ENCODE measurements at places on chromosomes 6 and 20.

- DNase-seq, result no peak
Measured at GRCh38 chr6:10554826-10555225, 33.7 kb downstream of the GCNT2 start.

DNA sequence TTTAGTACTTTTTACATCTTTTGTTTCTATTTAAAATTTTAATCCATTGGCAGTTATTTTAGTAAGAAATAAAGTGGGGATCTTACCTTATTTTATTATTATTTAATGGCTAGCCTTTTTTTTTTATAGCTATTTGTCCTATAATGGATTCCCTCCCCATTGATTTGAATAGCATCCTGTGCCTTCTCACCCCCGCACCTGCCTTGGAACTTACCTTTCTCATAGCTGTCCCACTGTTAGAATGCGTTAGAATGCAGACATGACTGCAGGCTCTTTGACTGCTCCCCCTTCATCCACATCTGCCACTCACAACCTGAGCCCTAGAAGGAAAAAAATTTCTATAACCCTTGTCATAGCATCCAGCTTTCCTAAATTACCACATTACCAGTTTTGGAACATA lies 9.1 kb downstream of the PKIB start:
- DNase-seq, result no peak

DNA sequence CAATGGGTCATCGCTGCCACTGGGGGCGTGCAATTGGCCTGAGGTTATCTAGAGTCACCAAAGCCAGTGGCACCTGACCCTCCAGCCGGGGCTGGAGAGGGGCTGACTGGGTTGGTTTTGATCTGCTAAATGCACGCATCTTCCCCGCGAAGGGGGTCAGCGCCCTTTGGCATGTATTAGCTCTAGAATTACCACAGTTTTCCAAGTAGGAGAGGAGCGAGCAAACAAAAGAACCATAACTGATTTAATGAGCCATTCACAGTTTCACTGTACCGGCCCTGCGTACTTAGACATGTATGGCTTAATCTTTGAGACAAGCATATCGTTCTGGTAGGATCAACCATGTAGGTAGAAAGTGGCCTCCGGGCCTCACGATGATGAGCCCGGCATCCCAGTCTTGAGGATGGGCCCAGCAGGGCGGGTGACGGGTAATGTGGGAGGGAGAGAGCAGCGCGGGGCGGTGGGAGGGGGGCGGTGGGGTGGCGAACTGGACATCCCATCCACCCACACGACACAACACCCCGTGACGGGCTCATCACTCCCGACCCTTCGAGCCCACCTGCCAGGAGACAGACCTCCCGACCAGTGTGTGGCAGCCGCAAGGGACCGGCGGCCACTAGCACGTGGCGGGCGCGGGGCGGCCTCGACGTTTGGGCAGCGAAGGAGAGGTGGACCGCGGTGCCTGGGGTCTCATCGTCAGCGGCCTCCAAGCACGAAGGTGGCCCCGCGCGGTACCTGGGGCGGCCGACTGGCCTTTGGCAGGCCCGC lies 1957.5 kb upstream of the DEFB115 start:
- DNase-seq, result no peak

DNA sequence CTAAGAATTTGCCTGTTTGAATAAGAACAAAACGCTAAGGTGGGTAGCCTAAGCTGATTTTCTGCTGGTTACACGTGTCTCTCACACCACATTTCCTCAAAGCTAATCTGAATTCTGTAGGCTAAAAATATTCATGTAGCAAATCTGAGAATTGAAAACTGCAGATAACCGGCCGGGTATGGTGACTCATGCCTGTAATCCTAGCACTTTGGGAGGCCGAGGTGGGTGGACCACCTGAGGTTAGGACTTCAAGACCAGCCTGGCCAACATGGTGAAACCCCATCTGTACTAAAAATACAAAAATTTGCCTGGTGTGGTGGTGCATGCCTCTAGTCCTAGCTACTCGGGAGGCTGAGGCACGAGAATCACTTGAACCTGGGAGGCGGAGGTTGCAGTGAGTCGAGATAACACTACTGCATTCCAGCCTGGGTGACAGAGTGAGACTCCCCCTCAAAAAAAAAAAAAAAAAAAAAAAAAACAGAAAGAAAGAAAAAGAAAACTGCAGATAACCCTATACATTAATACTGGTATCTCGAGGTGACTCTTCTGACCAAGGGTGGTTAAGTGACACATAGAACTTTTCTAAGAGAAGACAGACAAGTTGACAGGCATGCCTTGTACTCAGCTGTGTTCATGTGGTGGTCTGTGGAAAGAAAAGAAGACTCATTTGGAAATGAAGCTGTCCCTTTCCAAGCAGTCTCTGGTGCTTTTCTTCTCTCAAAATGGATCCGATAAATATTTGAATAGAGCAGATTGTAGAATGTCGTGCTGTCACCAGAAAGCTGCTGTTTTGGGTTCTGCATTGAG lies 24.7 kb upstream of the ASXL1 start:
- no peak for DNase-seq

DNA sequence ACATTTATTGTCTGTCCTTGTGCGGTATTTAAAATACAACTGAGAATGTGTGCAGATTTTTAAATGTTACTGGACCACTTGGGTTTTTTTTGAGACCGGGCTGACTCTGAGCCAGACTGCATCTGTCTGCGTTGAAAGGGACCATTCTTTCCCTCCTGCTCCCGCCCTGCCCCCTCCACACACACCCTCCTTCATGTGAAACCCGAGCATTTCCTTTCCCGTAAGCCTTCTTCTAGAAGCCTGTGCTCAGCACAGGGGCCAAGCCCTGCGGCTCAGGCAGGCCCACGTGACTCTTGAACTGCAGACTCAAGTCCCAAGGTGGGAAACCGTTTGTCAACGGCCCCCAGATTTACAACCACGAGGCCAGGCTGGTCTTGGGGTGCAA lies 82.7 kb upstream of the FOXC1 start:
- DNase-seq, result no peak

DNA sequence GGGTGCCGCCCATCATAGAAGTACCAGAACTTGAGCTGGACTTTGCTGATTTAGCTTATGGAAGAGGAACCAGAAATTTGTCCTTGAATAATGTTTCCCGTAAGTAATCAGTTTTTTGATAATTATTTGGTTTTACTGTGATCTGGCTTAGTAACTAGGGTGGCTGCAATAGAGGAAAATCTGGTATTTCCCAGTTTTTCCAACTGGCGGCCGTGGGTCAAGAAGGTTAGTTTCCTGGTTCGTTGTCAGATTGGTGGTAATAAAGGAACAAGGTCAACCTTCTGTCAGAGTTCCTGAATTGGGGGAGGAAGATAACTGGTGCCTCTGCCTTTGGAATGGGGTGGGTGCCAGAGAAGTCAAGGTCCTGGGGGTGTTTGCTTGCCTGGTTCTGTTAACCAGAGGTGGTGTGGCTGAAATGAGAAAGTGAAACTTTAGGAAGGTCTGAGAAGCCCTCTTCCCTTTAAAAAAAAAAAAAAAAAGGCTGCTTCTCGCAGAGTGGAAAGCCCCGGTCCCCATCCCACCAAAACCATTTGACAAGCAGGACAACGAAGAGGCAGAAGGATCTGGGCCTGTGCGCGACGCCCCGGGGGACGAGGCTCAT lies at the start of gene CALHM6:
TSS of gene CALHM6 (plus strand) at position 45 of the 601 bp plus-strand sequence. CDS start at position 600, 555 bp downstream.
- no peak for DNase-seq

DNA sequence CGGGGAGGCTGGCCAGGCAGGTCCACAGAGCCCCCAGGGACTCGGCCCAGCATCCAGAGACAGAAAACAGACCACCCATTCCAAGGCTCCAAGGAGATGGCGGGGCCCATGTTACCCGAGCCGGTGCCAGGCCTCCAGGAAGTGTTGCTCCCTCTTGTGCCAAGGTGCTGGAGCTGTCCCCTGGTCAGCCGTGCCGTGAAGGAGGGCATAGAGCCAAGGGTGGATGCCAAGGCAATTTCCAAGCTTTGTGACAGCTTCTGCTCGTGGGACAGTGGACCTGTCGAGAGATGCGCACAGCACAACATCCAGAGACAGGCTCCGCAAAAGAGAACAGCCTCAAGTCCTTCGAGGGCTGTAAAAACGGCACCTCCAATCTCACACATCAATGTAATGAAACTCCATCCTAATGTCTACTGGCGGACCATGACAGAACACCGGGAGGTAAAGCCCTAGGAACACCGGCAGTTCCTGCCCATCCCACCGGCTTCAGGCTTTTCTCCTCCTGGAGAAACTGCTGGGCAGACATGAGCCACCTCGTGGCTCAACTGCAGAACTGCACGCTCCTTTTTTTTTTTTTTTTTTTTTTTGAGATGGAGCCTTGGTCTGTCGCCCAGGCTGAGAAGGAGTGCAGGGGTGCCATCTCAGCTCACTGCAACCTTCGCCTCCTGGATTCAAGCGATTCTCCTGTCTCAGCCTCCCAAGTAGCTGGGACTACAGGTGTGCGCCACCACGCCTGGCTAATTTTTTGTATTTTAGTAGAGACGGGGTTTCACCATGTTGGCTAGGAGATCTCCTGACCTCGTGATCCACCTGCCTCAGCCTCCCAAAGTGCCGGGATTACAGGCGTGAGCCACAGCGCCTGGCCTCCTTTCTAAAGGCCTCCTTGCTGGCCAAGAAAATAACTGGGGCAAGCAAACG lies 30.9 kb upstream of the AVP start:
- no peak for DNase-seq

DNA sequence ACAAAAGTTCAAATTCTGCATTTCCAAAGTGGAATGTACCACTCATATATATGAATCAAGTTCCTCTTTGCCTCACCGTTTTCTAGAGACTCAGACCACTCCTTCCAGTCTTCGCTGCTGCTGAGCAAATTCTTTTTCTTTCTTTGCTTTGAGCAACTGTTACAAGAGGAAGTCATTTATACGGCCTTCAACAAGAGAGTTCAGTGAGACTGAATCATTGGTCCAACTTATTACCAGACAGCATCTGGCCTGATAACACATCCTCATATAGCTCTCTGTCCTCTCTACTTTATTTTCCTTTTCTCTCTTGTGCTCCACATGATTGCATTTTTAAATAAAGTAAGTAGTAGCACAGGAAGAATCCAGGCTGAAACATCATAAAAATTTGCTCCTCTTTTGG lies 652.7 kb downstream of the PHF3 start:
- DNase-seq, result no peak

DNA sequence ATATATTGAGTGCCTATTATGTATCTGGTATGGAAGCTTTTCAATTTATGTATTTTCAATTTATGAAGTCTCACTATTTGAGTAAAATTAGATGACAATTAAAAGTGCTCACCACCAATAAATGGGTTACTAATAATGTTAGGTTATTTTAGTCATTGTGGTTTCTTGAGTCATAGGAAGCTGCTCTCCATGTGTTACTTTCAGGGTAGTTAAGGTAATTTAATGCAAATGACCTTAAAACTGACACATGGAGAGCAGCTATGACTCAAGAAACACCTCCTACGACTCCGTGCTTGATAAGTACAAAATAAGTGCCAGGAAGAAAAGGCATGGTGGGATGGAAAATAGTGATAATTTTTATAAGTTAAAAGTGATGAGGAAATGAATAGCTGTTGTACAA lies 16.5 kb upstream of the TINAG start:
- no peak for DNase-seq

GRCh38 chr6:72669324-72669723 lies 47.5 kb downstream of the KCNQ5 start:
- no peak for DNase-seq

DNA sequence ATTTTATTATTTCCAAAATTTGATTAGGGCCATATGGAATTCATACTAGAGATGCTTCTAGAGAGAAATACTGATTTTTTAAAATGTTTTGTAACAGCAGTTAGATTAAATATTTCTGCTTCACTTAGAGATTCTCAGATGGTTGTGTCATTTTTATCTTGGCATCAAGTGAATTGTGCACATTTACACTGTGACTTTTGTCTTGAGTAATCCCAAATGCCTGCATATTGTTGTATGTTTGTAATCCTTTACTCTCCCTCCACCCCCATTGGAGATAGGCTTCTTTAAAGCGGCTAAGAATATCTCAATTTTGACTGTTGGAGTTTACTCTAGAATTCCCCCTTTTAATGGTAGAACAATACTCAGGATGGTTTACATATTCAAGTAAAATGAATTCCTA lies 19.0 kb downstream of the STX16 start:
- DNase-seq, result no peak

- no peak for DNase-seq
Measured at GRCh38 chr6:86331919-86332318, 605.4 kb upstream of the HTR1E start.

- no peak for DNase-seq
Measured at GRCh38 chr6:7762760-7763159, 36.9 kb downstream of the BMP6 start.

GRCh38 chr20:884983-885952 lies 30.9 kb downstream of the ANGPT4 start:
- DNase-seq, result no peak

DNA sequence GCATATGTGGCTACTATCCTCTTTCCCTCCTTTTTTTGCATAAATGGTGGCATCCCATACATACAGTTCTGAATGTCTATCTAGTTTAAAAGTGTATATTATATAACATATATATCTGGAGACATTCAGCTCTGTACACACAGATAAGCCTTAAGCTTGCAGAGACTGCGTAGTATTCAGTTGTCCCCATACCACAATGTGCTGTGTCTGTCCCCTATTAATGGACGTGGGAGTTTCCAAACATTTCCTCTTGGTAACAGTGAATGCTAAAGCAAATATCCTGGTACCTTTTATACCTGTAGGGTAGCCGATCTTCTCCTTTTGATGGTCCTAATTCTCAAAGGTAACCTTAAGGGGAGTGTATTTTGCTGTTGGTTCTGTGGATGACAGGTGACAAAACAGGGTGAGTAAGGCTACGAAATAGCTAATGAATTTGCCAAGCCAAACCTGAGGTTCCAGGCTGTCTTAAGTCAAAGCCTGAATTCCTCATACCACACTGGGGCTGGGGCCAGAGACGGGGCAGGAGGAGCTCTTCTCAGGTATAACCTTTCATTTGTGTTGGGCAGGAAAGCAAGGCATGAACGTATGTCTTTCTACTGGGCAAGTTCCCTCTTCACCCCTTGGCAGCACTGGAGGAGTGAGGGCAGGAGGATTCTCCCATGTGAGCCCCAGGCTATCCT lies 7.8 kb upstream of the C2 start:
- DNase-seq, result no peak

GRCh38 chr20:20562507-20562906 lies 149.9 kb downstream of the RALGAPA2 start:
- no peak for DNase-seq
